ENCODE measurements at places on chromosomes 5 and 9. TPM values are rescaled to one million over a fixed set of nuclear protein-coding genes. Genes with fewer than 3 reads are reported as not detected.

Gene FAM78A
- 1.1 TPM for polyA plus RNA-seq

Gene FOXE1
- polyA plus RNA-seq = not detected

Gene RGP1
- polyA plus RNA-seq = 24.7 TPM

Gene FOXD4L3
- not detected for polyA plus RNA-seq

Gene FRMD3
- 1.8 TPM for polyA plus RNA-seq

Gene PCDHGB1
- 2.2 TPM for polyA plus RNA-seq

Data from adrenal gland (tissue), 19 donors.